ENCODE measurements at places on chromosomes 12 and 14. TPM values are rescaled to one million over a fixed set of nuclear protein-coding genes. Genes with fewer than 3 reads are reported as not detected.
A peak's percentile ranks its signal among the peaks of the same experiment; 100 is the strongest.

DNA sequence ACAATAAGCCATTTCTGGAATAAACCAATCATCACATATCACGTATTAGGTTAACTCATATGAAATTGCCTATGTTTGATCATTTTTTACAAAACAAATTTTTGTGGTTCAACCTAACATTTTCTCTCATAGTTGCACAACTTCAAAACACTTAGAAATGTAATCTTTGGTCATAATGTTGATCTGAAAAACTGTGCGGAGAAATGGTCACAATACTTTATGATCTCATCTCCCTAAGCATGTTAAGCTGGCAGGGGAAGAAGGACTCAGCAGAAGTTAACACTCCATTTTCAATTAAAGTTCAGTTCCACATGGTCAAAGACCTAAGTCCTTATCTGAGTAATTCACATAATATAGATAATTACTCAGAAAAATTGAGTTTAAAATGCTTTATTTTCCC lies 194.8 kb downstream of the CAPZA3 start:
- no peaks in the 10 kb centered on the region for H3K36me3 ChIP-seq
- no peak overlapping the region for H3K27ac ChIP-seq
- no peaks in the 10 kb centered on the region for H3K27me3 ChIP-seq
- no peaks in the 10 kb centered on the region for H3K4me1 ChIP-seq
- DNase-seq: no peak

DNA sequence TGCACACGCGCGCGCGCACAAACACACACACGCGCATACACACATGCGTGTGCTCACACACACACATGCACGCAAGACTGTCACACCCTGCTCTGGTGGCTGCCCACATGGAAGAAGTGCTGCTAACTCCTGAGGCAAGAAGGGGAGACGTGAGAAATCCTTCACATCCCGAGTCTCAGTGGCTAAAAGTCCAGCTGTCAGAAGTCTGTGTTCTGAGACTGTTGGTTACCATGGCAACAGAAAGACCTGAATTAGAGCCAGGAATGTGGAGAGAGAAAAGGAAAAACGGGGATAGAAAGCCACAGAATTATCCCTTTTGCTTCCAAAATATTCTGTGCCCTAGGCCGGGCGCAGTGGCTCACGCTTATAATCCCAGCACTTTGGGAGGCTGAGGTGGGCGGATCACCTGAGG lies 71.2 kb downstream of the PPFIBP1 start:
- peaks cover 95% of the 10 kb centered on the region for H3K4me1 ChIP-seq
- peak overlapping the region; percentile 69 for H3K27ac ChIP-seq
- peaks cover 16% of the 10 kb centered on the region for H3K36me3 ChIP-seq
- no peak for DNase-seq

GRCh38 chr14:93173943-93174395 lies 10.7 kb downstream of the MOAP1 start:
- peaks cover 18% of the 10 kb centered on the region for H3K27me3 ChIP-seq
- H3K36me3 ChIP-seq: no peaks in the 10 kb centered on the region
- H3K4me1 ChIP-seq: no peaks in the 10 kb centered on the region
- H3K4me3 ChIP-seq: no peak overlapping the region
- H3K27ac ChIP-seq: no peak overlapping the region

DNA sequence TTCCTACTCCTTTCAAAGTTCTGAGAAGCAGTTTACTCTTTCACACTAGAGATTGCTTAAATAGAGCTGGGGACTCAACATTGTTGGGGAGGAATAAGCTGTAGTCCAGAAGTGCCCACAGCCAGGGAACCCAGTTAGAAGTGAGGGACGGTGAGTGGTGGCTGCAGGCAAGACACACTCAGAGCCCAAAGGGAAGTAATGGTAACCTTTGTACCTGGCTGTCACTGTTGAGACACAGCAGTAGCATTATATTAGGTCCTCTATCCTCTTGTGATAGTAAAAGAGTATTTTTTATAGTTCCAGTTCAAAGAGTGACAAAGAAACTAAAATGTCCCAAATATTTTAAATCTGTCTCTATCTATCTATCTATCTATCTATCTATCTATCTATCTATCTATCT lies 263.3 kb downstream of the TTC6 start:
- H3K4me3 ChIP-seq: no peak overlapping the region
- no peak overlapping the region for H3K27ac ChIP-seq
- no peaks in the 10 kb centered on the region for H3K36me3 ChIP-seq
- peaks cover 5% of the 10 kb centered on the region for H3K27me3 ChIP-seq

POTEG gene
- not detected for total RNA-seq

RHOJ gene
- 14.6 TPM for total RNA-seq

AMHR2 gene
- total RNA-seq: 0.36 TPM

DNA sequence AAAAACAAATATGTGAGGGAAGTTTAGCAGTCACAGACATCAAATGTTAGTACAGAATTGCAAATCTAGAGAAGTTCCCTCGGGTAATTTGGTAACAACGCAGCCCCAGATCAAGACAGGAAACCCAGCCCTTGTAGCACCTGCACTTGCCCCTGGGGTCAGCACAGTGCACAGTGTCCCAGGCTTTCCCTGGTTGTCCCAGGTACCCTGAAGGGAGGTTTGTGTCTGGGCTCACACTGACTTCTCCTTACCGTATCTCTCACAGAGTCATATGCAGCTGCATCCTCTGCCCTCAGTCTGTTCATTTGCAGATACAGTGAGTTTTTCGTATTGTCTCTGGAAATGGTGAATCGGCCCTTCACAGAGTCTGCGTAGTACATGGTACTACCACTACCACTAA lies 528.9 kb downstream of the TMEM121 start:
- H3K4me3 ChIP-seq: no peak overlapping the region
- H3K4me1 ChIP-seq: no peaks in the 10 kb centered on the region
- H3K36me3 ChIP-seq: no peaks in the 10 kb centered on the region

DNA sequence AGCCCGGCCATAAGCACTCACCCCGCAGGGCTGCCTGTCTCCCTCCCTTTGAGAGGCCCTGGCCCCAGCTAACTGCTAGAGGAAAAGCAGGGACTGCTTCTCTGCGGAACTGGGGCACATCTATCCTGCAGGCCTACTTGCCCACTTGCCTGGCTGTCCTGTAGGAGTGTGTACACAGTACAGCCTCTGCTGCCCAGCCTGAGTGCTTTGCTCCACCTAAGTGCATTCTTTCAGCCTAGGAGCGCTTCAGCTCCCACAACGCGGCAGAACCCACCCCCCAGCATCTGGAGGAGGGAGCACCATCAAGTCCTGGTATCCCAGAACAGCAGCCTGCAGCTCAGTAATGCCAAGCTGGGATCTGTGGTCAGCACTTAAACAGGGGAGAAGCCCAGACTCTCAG lies 79.9 kb upstream of the CD163 start:
- H3K27ac ChIP-seq: no peak overlapping the region
- no peak for DNase-seq
- no peaks in the 10 kb centered on the region for H3K36me3 ChIP-seq
- no peaks in the 10 kb centered on the region for H3K4me1 ChIP-seq
- peaks cover 6% of the 10 kb centered on the region for H3K27me3 ChIP-seq

DNA sequence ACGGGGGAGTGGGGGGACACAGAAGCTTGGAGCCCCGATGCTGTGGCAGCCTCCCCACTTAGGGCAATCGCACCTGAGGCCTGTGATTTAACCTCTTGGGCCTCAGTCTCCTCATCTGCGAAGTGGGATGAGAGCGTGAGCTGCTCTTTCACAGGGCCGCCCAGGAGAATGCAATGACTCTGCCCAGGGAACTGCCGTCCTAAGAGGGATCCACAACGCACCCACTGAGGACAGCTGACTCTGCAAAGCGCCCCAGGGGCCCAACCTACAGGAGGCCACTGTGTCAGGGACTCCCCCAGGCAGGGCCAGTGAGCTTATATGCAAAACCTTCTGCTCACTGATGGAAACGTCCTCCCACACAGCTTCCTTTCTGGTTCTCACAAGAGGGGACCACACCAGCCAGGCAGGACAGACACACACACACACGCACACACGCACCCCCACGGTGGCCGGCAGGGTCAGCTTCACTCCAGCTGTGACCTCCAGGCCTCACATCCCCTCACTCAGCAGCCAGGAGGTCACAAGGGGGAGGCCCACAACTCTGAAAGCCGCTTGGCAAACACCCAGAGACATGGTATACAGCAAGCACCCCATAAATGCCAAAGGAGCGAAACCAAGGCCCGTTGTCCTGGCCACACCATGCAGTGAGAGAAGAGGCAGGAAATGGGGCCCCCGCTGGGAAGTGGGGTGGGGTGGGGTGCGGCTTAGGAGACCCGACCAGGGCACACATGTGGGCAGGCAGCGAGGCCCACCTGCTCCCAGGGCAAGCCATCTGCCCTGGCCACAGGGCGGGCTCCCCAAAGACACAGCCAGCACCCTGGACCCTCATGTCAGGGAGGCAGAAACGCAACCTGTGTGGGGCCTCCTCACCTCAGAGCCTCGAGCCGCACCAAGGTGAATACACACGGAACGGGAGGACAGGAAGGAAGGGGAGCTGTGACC lies 73.3 kb downstream of the NCOR2 start:
- H3K4me1 ChIP-seq: peaks cover 100% of the 10 kb centered on the region
- H3K36me3 ChIP-seq: peaks cover 15% of the 10 kb centered on the region
- no peak for DNase-seq
- H3K27ac ChIP-seq: no peak overlapping the region
- no peak overlapping the region for H3K4me3 ChIP-seq

- no peaks in the 10 kb centered on the region for H3K4me1 ChIP-seq
- H3K27ac ChIP-seq: no peak overlapping the region
- DNase-seq: no peak
- no peak overlapping the region for H3K4me3 ChIP-seq
- H3K36me3 ChIP-seq: no peaks in the 10 kb centered on the region
- no peaks in the 10 kb centered on the region for H3K27me3 ChIP-seq
Observed at GRCh38 chr12:75882421-75882820, 149.2 kb downstream of the PHLDA1 start.

GLIPR1L1 gene
- not detected for total RNA-seq

GRCh38 chr14:100193417-100194357 lies 34.2 kb upstream of the DEGS2 start:
- peak overlapping the region; percentile 70 for H3K4me3 ChIP-seq
- H3K4me1 ChIP-seq: peaks cover 19% of the 10 kb centered on the region
- H3K36me3 ChIP-seq: no peaks in the 10 kb centered on the region
- no peaks in the 10 kb centered on the region for H3K27me3 ChIP-seq
- H3K27ac ChIP-seq: peak overlapping the region; percentile 96
- DNase-seq: no peak

ASCL1 gene
- not detected for total RNA-seq
